CD4-positive, alpha-beta T cell treated with Interleukin-2 at 100 ng/mL for 4 hours (primary cell): ENCODE measurements at places on chromosomes 5 and 9.

DNA sequence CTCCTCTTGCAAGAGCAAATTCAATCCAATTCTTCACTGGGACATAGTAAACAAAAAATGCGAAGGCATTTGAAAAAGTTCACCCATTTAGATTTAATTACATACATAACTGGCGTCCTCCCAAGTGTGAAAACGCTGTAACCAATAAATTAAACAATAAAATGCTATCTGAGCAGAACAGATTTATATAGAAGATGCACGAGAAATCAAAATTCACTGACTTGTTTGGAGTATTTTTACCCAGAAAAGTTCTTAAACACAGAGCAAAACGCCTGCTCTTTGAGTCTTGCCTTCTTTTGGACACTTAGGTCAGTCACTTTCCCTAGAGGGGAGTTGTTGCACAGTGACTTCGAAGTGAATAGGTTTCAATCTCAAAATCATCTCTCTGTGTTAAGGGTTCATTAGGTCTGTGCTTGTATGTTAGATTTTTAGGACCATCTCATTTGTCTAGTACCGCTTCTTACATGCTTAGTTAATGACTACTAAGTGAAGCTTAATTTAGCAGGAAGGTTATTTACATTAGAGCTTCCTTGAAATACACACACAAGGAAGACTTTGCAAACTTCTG is 1.9 kb downstream of the ALDH1A1 start:
- no peak for DNase-seq

GRCh38 chr5:134845335-134845851 is 375 bp upstream of the C5orf24 start:
- no peak for DNase-seq

DNA sequence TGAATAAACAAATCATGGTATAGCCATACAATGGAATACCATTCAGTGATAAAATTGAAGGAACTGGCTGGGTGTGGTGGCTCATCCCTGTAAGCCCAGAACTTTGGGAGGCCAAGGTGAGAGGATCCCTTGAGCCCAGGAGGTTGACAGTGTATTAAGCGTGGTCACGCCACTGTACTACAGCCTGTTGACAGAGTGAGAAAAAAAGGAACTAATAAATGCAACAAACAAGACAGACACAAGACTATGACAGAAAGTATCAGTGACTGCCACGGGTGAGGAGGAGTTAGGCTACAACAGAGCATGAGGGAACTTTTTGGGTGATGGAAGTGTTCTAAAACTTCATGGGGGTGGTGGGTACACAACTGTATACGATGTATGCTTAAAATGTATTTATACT is 2.2 kb downstream of the FNIP1 start:
- no peak for DNase-seq

DNA sequence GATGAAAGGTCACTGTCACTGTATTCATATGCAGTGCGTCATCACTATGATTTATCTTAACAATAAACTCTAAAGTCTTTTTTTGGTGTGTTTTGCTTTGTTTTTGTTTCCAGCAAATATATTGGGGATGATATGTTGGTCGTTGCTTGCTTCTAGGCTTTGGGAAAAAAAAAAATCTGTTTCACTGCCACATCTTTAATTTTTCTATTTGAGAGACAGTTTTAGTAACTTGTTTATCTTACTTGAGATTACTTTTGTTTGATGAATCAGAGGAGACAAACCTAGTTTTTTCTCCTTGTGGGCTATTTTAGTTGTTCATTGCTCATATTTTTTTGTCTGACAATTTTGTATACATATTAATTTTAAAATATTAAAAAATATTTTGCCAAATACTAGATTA is 19.4 kb downstream of the CWC27 start:
- DNase-seq = no peak

- DNase-seq = no peak
Measured at GRCh38 chr5:159257007-159257406, 6.1 kb upstream of the UBLCP1 start.
